NCI-H526 treated with DMSO at 0.1 percent for 48 hours (cell line): ENCODE measurements at places on chromosomes 7 and 10.
A peak's percentile ranks its signal among the peaks of the same experiment; 100 is the strongest.

DNA sequence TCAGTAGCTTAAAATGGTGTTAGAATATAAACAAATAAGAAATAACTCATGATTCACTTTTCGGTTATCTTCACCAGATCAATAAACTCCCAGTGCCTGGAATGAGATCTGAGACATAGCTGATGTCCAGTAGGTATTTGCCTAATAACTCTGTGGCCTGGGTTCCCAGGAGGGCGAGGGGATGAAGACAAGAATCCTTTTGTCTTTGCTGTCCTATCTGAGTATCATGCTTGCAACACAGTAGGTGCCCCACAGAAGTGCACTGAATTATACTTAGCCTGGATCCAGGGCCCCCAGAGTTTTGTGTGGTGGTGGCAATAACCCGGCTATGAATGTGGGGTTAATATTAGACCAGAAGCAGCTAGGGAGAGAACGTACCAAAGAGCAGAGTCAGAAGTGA lies 350.1 kb upstream of the AOAH start:
- peak; percentile 80 for DNase-seq

DNA sequence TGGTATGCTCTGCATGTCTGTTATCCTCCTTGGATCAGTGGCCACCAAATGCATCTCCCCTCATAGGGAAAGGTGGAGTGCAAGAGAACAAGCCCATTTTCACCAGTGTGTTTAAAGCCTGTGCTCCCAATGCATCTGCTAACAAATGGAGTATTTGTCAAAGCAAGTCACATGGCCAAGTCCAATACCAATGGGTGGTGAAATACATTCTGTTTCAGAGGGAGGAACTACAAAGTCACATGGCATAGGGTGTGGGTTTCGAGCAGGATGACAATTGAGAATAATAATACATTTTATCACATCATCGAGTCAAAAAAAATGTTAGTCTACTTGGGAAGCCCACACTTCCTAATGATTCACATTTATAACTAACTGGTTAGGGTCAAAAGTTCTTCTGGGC lies 62.7 kb downstream of the SUGCT start:
- DNase-seq = no peak

- no peak for DNase-seq
Measured at GRCh38 chr10:90398566-90398965, 459.3 kb downstream of the HTR7 start.

- DNase-seq = no peak
Measured at GRCh38 chr7:42770114-42770513, 141.8 kb downstream of the C7orf25 start.

- DNase-seq = no peak
Measured at GRCh38 chr7:81887098-81888090, 117.5 kb upstream of the HGF start.

DNA sequence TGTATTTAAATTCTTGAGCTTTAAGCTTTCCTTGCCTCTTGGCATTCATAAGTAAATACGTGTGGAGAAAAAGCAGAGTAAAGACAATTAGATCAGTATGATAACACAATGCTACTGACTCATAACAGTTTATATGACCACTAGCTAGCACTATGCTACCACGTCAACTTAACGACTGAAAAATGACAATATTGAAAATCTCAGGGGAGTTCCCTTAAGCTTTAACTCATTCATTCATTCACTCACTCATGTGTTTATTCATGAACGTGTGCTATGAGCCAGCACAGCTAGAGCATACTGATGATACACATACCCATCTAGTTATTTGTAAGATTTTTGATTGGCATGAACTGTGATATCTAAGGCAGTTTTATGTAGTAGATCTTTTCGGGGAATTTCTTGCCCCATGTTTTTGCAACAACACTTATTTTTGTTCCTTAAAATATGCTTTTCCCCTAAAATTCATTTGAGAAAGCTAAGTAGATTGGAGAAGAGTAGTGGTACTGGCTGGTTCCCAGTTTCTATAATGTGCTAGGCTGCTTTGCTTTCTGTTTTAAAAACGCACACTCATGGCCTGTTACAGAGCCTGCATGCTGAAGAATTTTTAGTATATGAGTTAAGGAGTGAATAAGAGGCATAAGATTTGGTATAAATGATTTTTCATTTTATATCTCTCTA lies 57.4 kb upstream of the ACBD5 start:
- DNase-seq = no peak

DNA sequence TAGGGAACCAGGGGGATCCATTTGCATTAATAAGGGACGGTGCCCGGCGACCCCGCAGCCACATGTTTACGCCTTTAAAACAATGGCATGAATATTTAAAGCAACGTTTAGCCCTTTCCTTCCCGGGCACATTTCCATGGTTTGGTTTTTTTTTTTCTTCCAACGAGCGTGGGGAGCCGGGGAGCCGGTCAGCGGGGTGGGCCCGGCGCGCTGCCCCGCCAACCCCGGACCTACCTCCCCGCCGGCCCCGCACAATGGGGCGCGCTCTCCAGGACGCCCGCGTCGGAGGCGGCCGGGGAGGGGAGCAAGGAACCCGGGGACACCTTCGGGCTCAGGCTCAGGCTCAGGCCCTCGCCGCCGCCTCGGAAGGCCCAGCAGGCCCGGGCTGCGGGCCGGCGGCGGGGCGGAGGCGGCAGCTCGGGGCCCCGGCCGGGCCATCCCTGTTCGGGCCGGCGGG lies 1.0 kb downstream of the SEPHS1 start:
- no peak for DNase-seq

DNA sequence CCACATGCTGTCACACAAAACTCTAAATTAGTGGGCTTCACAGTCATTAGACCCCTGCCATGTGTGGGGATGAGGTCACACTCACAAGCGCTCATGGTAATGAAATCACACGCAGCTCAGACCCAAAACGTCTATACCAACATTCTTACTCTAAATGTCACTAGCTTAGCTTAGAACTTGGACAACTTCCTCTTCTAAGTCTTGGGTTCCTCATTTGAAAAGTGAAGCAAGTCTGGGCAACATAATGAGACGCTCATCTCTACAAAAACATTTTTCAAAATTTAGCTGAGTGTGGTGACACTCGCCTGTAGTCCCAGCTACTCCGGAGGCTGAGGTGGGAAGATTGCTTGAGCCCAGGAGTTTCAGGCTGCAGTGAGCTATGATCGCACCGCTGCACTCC lies 92.7 kb upstream of the MACROH2A2 start:
- DNase-seq = no peak

- no peak for DNase-seq
Measured at GRCh38 chr10:132322586-132323048, 9.4 kb upstream of the LRRC27 start.

DNA sequence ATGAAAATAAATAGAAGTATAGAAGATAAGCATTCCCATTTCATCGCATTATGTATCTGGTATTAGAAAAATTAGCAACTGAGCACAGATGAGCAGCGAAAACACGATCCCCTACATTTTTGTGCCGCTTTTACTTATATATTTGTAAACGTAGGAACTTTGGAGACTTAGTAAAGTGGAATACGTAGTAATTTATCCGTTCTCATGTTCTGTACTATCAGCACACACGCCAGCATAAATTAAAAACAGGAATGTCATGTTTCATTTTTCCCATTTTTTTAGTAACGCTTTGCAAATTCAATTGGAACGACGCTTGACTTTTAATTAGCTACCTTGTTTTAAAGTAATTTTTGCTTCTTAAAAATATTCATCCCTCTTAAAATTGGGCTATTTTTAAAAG lies 2.4 kb downstream of the ZNRF2 start:
- DNase-seq = no peak
